ENCODE measurements at places on chromosomes 1 and 21.

- no peak for DNase-seq
These were observed 109.2 kb downstream of the DDX20 start for GRCh38 chr1:111864862-111865261.

- DNase-seq, result no peak
These were observed 272.0 kb downstream of the FOXD2 start for GRCh38 chr1:47709872-47710231.

GRCh38 chr1:60825593-60825992, 256.8 kb upstream of the NFIA start:
- DNase-seq, result no peak

DNA sequence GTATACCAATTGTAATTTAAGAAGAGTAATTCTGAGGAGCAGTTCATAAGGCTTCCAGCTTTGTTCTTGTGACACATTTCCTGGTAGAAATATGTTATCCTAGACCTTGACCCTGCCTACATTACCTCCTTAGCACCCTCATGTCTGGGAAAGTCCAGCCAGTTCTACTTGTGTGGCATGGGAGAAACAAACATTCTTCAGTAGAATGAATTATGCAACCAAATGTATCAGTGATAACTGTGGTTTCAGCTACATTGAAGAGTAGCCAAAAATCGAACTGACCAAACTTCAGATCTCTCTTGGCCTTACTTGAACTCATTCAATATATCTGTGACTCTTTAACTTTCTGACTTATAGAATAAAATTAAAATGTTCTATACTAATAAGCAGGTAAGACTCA, 308.1 kb upstream of the LYPLAL1 start:
- DNase-seq, result no peak

DNA sequence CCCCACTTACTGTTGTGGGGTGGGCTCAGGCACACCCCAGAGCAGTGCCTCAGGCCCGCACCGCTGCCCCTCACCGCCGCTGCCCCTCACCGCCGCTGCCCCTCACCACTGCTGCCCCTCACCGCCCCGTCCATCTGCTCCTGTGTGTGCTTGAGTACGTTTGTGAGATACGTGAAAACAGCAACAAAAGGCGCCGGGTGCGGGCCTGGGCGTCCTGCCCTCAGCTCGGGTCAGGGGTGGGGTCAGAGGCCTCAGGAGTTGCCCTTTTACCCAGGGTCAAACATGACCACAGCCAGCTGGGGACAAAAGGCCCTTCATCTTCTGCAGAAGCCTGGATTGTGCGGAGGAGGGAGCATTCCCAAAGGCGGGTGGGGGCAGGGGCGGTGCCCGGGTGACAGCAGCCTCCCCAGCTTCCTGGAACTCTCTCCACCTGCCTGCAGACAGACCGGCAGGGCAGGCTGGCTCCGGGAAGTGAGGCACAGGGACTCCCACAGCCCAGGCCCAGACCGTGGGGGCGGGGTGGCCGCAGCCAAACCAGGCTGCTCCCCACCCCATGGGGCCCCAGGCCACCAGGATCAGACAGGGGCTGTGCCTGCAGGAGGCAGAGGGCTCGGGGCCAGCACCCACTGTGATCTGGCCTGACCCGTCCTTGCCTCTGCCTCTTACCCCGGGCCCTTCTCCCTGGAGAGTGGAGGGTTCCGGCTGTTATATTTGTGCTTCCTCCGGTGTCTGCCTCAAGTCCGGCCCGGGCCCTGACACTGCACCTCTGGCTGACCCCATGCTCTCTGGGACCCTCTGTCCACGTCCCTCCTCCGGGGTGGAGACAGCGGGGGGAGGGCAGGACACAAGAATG, 2.3 kb upstream of the VWA1 start:
- DNase-seq, result no peak

Measured in stimulated activated CD4-positive, alpha-beta T cell treated with anti-CD3 and anti-CD28 coated beads, Interleukin-1b, Interleukin-23, amount 100 ng/mL, for 48 hours (primary cell).